Stimulated activated CD4-positive, alpha-beta T cell treated with anti-CD3 and anti-CD28 coated beads, Interleukin-1b, Interleukin-23, amount 100 ng/mL, for 24 hours (primary cell): ENCODE measurements at places on chromosomes 12 and 14.

DNA sequence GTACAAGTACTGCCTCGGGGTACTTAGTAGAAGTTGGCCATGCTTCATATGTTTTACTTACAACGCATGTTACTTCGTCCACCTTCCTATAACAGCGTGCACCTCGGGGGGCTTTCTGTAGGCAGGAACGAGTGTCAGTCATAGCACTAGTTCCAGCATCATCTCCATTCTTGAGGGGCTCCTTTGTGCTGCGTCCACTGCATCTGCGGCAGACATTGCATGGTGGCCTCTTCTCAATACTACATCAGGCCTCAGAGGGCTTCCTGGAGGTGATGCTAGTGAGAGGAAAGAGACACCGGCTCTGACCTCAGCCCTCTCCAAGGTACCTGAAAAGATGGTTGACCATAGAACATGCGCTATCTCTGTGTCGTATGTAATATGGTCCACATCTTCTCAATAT lies 121.2 kb upstream of the RTL1 start:
- no peak for DNase-seq

DNA sequence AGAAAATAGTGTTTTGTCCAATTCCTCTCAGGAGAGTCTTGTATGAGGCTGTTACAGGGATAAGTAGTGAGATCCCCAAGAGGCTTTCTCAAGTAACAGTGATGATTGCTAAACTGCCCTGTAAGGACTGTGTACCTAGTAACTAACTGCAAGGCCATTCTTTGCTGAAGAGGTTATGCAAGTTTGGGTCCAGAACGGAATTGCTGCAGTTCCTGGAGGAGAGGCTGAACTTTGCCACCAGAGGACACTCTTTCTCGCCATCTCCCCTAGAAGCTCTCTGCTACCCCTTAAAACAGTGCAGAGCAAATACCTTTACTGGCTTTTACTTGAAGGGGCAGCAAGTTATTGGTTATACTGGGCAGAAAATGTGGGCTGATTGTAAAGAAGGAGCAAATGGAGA lies 180.0 kb downstream of the RBM19 start:
- DNase-seq, result no peak

GRCh38 chr12:92583910-92584309 lies 118.9 kb upstream of the PLEKHG7 start:
- DNase-seq, result no peak

DNA sequence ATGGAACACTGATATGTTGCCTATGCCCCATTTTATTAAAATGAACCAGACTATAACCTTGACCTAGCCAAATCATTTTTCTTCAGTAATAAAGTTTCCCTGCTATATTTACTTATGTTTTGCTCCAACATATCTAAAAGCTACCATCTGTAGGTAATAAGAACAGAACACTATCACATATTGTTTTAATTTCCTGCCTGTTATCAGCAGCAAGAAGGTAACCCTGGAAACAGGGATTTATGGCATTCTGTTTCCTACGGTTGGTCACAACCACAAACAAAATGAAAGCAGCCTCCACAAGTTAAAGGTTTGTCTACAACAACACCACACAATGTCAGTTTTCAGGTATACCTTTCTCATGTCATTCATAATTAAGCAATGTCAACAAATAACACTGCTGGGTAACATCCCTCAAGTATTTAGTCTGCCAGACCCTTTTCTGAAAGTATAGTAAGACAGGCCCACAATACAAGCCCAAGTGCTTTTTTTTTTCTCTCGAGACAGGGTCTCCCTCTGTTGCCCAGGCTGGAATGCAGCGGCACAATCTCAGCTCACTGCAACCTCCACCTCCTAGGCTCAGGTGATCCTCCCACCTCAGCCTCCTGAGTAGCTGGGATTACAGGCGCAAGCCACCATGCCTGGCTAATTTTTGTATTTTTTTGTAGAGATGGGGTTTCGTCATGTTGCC lies 25.5 kb downstream of the GCH1 start:
- no peak for DNase-seq

GRCh38 chr14:30990770-30991169 lies 34.7 kb upstream of the AP4S1 start:
- no peak for DNase-seq

DNA sequence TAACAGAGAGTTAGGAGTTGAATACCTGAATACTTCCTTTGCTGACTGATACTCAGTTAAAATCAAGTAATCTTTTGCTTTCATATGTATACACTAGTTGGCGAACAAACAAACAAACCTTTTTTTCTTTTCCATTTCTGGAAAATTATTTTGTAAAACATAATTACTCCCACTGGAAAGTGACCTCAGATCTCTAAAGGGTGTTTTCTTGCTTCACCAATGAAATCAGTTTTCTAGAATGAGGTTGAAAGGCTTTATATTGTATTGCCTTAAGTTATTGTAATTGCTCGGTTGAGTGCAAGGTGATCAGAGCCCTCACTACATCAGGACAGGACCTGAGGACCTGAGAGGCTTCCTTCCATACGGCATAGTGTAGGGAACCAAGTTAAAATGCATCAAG lies at the start of gene OR4K1:
Gene OR4K1 (plus strand): TSS at position 301 of the 400 bp plus-strand sequence. CDS start 4,750 bp downstream, outside the sequence.
- no peak for DNase-seq

DNA sequence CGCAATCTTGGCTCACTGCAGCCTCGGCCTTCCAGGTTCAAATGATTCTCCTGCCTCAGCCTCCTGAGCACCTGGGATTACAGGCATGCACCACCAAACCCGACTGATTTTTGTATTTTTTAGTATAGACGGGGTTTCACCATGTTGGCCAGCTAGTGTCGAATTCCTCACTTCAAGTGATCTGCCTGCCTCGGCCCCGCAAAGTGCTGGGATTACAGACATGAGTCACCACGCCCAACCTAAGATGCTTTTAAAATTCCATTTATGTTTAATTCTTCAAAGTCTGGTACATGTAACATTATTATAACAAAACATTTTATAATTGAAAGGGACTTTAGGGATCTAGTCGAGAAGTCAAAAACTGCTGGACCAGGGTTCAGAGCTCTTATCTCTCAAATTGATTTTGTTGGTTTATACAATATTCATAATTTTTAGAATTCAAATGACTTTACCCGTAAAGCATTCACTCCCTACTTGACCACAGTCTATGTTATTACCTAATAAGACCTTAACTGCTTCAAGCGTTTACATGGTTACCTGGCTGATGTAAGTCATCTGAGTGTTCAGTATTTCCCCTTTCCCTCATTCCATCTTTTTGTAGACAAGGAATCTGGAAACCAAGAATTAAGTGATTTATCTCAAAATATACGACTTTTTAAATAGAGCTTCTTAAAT lies 28.2 kb downstream of the RAP1B start:
- no peak for DNase-seq

GRCh38 chr12:49974231-49974675 lies 1.5 kb downstream of the AQP6 start:
- DNase-seq, result no peak
